Cortex of kidney (tissue), 1 donor: ENCODE measurements at places on chromosomes 2 and 18.

GRCh38 chr2:144358979-144359541, 160.9 kb downstream of the ZEB2 start:
- no peak for DNase-seq

- DNase-seq: no peak
These were observed 1.3 kb upstream of the PAX3 start for GRCh38 chr2:222299906-222300725.

DNA sequence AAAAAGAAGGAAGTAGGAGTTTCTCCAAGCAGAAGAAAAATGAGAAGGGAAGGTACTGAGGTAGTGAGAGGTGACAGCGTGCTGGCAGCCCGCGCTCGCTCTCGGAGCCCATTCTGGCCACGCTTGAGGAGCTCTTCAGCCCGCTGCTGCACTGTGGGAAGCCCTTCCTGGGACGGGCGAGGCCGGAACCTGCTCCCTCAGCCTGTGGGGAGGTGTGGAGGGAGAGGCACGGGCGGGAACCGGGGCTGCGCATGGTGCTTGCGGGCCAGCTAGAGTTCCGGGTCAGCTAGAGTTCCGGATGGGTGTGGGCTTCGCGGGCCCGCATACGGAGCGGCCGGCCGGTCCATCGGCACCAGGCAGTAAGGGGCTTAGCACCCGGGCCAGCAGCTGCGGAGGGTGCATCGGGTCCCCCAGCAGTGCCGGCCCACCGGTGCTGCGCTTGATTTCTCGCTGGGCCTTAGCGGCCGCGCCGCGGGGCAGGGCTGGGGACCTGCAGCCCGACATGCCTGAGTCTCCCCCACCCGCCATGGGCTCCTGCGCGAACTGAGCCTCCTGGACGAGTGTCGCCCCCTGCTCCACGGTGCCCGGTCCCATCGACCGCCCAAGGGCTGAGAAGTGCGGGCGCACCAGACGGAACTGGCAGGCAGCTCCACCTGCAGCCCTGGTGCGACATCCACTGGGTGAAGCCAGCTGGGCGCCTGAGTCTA, 11.1 kb upstream of the CYS1 start:
- DNase-seq: no peak

- DNase-seq: no peak
These were observed 10.2 kb upstream of the TEX261 start for GRCh38 chr2:71004857-71005256.

GRCh38 chr2:120559401-120559800, 176.3 kb upstream of the GLI2 start:
- DNase-seq: no peak

DNA sequence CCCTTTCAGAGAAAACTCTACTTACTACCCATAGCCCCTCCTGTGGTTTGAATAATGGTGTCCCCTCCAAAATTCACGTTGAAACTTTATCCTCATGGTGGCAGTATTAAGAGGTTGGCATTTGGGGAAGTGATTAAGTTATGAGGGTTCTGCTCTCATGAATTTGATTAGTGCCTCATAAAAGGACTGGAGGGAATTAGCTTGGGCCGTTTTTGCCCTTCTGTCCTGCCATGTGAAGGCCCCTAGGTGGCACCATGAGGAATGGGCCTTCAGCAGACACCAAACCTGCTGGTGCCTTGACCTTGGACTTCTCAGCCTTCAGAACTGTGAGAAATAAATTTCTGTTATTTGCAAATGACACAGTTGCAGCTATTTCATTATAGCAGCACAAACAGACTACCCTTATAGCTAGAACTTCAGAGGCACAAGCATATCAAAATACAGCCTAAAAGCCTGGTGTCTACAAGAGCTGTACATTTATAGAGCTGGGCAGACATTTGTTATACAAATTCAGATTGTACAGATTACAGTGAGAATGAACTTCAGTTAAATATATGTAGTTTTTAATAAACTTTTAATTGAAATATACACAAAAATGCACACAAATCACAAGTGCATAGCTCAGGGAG, 2.6 kb upstream of the PTPN2 start:
- DNase-seq: no peak

GRCh38 chr2:98012561-98012991, 16.8 kb upstream of the TMEM131 start:
- DNase-seq: no peak

DNA sequence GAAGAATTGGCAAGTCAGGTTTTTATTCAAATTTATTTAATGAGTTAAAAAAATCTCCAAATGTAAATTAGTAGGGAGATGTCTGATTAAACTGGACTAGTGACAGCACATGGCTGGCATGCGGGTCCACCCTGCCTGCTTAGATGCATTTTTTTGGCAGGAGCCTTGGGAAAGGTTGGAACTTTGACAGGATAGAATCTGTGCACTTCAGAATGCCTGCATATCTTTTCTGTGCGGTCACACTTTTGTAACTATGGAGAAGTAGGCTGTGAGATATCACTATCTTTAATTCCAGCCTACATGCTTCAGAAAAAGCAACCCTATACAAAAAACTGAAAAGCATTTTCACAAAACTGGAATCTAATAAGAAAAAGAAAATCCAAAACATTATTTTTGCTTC, 317.8 kb downstream of the MBD2 start:
- no peak for DNase-seq

- DNase-seq: no peak
These were observed 204.7 kb upstream of the PID1 start for GRCh38 chr2:229475778-229476177.

GRCh38 chr2:60347781-60348180, 205.7 kb downstream of the BCL11A start:
- DNase-seq: no peak

GRCh38 chr18:47403949-47404348, 152.5 kb upstream of the SKOR2 start:
- DNase-seq: no peak

GRCh38 chr2:237806334-237806733, 7.8 kb downstream of the RBM44 start:
- DNase-seq: no peak

- no peak for DNase-seq
These were observed 95.2 kb downstream of the PDCL3 start for GRCh38 chr2:100658017-100658416.

DNA sequence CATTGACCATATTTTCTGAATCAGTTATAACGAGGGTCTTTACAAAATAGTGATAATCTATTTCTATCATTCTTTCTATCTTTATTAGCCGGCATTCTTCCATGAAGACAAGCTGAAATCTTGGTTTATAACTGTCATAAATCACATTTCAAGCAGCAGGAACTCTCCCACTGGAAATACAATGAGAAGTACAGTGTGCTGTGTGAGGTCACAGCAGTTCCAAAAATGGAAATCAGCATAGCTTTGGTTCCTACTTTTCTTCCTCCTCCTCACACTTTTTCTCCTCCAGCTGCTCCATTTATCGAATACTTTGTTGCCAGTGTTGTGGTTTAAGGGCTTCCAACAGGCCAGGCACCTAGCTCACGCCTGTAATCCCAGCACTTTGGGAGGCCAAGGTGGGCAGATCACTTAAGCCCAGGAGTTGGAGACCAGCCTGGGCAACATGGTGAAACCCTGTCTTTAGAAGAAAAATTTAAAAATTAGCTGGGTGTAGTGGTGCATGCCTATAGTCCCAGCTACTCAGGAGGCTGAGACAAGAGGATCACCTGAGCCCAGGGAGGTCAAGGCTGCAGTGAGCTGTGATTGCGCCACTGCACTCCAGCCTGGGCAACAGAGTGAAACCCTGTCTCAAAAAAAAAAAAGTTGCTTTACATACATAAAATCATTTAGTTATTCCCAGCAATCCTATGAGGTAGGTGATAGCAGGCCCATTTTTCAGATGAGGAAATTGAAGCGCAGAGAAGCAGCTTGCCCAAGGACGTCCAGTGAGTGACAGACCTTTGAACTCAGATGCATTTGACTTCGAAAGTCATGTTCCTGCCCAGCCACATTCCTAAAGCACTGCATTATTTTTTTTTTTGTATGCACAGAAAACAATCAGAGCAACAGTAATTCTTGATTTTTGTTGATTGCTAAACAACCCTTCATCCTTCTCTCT, 34.0 kb upstream of the GPR55 start:
- no peak for DNase-seq

DNA sequence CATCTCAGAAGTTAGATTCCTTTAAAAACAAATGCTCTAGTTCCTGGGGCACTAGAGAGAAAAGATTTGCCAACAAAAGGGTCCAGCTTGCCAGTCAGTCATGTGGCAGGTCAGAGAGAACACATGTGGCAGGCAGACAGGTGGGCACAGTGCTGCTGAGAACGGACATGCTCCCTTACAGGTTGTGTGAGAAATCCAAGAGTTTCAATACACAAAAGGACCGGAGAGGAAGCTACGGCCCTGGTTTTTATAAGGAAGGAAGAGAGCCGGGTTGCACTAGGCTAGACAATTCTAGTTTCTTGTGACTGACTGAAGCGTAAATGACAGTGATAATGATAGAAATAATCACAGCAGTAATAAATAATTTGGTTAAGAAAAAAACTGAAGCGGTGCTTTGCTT, 18.3 kb downstream of the CDC42EP3 start:
- no peak for DNase-seq

DNA sequence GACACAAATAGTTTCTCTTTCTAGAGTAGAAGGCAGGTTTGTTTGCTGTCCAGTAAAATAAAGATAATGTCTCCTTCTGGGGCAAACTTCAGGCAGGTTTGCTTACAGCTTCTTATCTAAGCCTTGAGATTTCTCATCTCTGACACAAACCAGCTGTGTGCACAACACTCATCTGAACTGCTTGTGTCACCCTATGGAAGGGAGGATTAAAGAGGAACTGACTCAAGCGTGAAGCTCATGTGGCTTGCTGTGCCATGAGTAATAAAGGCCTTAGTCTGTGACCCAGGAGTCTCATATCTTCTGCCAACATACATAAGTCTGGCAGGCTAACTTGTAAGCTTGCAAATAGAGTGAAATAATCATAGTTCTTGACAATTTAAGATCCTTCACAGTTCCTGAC, 24.2 kb upstream of the CPO start:
- no peak for DNase-seq
